ENCODE measurements at places on chromosomes 5 and 9.
A peak's percentile ranks its signal among the peaks of the same experiment; 100 is the strongest.

DNA sequence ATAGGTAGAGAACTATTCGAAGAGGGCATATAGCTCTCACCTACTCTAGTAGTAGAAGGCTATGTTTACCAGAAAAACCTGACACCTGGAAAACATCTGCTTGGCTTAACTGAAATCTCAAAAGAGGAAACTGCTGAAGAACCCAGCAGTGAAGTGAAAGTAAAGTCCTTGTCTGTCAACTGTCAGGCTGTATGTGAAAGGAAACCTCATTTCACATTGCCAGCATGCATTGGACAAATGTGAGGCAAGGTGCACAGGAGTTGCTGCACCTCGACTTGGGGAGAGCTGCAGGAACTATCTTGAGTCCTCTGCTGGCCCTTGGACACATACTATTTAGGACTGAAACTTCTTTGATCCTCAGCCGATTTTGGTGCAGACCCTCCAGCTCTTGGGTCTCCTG is 53.3 kb downstream of the NREP start:
- no peak for DNase-seq

GRCh38 chr5:170361116-170361515 is 28.1 kb downstream of the KCNMB1 start:
- DNase-seq = no peak

- no peak for DNase-seq
Observed at GRCh38 chr9:2181792-2182191, 166.6 kb downstream of the SMARCA2 start.

- DNase-seq = no peak
Observed at GRCh38 chr5:144405991-144406390, 235.3 kb downstream of the KCTD16 start.

DNA sequence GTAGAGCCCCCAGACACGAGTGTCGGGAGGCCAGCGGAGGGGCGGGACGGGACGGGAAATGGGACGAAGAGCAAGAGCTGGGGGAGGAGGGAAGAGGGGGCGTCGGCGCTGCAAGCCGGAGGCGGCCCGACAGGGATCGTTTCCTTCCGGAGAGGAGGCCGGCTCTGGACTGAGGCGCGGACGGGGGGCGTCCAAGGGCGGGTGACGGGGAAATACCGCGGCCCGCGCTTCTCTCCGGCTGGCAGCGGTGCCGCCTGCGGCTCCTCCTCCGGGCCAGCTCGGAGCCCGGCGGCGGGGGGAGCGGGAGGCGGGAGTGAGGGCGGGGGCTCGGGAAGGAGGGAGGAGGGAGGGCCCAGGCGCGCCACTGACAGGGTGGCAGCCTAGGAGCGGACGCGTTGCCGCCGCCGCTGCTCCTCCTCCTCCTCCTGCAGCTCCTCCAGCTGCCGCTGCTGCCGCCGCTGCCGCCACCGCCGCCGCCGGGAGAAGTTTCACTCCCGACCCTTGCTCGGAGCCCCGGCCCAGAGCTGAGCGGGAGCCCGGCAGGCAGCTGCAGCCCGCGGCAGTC is at the start of gene CHSY3:
Gene CHSY3, plus strand, starts transcription at position 364 of the 565 bp plus-strand sequence.
- DNase-seq = peak; percentile 63

GRCh38 chr5:124372457-124372856 is 374.0 kb downstream of the ZNF608 start:
- DNase-seq = no peak

GRCh38 chr5:81749561-81750307 is 1.2 kb downstream of the SSBP2 start:
- DNase-seq = peak; percentile 6

GRCh38 chr5:124420952-124421351 is 325.5 kb downstream of the ZNF608 start:
- no peak for DNase-seq

GRCh38 chr5:163727028-163727427 is 221.6 kb downstream of the MAT2B start:
- DNase-seq = no peak

DNA sequence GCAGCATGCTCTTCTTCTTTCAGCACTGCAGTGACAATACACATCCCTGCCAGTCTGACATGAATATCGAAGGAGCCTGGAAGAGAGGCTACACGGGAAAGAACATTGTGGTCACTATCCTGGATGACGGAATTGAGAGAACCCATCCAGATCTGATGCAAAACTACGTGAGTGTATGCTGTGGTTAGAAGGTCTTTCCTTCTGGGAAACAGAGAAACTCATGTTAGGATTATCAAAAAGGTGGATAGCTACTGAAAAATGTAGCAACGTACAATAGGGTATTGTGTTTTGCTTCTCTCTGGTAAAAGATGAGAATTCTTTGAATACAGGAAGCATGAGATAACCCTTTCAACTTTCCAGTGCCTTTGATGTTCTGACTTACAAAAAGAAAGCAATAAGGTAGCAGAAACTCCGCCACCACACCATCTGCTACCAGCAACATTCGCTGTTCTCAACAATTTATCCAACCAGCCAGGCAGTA is 133.3 kb downstream of the PCSK5 start:
- DNase-seq = no peak

DNA sequence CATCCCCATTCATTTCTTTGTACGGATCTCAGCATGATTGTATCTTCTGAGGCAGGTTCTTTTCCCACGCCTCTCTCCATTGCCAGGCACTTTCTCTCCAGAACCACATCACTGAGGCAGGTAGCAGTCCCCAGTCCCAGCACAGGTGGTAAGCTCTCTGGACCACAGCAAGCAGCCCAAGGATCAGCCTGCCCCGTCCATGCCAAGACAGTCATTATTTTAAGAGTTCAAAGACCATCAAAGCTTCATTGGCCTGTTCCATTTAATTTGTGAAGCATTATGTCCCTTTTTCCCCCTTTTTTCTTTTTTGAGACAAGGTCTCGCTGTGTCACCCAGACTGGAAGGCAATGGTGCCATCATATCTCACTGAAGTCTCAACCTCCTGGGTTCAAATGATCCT is 171.7 kb downstream of the AUH start:
- no peak for DNase-seq
